Kidney capillary endothelial cell (primary cell): ENCODE measurements at places on chromosomes 11 and 22.

DNA sequence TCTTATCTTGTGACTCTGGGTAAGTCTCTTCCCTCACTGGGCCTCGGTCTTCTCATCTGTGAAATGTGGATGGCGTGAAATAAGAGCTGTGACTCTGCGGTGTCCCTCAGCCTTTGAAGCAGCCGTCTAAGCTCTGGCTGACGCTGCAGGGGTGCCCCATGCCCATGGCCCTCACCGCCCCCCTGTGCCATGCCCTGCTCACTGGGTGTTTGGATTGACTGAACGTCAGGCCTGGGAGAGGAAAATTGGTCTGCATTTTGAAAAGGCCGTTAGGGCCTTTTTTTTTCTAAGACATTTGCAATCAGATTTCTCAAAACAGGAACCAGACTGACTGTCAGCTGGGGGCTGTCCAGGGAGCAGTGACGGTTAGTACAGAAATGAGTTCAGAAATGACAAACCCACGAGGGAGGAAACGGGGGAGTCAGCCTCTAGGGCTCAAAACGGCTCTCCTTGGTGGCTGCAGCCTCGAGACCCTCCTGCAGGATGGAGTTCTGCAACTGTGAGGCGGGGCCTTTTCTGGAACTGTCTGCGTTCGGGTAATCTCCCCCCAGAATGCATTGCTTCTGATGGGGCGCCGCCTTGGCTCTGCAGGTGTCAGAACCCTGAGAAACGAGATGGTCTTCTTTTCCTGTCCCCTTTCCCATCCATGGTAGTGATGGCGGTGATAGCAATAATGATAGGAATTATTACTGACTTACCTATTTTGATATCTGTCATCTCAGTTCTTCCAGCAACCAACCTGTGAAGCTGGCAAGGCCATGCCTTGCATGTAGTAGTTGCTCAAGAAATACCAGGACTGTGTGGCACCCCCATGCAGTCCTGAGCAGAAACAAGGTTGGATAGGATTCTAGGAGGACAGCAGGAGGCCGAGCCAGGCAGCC, 2.0 kb downstream of the GRK2 start:
- DNase-seq: no peak

DNA sequence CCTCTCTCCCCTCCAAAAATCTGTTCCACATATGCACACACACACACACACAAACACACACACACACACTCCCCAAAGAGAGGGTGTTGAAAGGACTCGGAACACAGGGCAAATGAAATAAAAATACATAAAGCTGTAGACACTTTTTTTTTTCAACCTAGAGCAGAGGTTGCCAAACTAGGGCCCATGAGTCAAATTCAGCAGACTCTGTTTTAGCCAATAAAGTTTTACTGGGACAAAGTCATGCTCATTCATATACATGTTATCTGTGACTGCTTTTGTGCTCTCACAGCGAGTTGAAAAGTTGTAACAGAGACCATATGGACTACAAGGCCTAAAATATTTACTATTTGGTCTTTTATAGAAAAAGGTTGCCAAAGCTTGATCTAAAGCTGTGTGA, 8.9 kb downstream of the IMMP1L start:
- DNase-seq: no peak

DNA sequence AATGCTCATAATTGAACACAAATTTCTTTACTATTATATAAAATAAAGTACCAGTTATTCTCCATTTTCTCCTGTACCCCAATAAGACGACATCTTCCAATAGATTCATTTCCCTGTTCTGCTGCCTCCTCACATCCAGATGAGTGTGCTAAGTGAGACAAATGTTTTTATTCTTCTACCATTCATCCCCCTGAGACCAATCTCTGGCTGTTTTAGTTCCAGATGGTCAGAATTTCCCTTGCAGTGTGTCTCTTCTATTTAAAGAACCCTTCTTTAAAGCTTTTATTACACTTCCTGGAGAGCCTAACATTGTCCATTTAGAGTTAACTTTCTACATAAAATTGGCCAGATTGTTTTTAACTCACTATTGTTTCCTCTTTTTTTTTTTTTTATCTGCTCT, 41.2 kb upstream of the GLYATL1 start:
- DNase-seq: no peak

DNA sequence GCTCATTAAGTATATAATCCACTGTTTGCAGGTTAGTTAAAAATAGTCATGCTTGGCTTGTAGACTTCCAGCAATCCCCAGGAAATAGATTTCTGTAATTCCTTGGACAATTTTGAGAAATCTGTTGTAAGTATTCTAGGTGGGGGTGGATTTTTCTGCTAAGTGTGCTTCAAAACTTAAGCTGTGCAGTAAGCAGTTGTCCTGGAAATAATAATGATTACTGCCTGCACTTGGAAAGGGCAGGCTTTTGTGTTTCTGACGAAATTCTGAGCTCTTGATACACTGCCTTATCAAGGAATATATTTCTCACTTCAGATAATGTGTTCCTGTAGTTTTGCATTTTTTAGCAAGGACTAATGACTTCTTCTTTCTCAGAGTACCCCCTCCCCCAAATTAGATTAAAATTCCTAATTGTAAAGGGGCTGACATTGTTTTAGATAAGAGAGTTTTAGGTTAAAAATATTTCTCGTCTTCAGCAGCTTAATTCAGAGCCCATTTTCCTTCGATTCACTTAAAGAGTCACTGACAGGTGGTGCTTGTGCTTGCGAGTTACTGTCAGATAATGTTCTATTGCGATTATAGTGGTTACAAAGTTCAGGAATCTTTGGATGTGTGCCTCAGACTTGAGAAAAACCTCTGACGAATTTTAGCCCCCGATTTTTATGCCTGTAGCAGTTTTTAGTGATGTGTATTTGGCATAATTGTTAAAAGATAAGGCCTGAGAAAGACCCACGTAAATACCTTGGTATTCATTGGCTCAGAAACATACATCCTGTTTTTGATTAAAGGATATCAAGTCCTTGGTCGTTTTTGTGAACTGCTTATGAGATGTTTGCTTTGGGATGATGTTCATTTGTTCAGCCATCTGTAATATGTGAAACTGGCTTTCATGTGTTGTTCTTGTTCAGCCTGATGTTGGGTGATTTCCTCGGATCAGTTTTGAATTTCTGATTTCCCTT, 120.5 kb downstream of the HIPK3 start:
- no peak for DNase-seq

DNA sequence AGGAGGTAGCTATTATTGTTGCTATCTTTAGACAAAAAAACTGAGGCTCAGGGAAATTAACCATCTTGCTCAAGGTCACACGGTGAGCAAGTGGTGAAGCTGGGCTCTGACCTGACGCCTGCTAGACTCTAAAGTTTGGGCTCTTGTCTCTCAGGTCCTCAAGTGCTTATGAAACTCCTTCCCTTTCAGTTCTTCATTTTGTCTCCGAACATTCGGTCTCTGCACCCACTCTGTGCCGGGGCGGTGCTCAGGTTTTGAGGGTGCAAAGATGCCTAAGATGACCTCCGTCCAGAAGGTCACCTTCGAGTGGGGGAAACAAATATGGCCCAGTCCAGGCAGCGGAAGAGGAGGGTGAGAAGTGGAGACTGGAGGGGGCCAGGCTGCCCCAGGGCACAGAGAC, 16.0 kb downstream of the OVOL1 start:
- no peak for DNase-seq

DNA sequence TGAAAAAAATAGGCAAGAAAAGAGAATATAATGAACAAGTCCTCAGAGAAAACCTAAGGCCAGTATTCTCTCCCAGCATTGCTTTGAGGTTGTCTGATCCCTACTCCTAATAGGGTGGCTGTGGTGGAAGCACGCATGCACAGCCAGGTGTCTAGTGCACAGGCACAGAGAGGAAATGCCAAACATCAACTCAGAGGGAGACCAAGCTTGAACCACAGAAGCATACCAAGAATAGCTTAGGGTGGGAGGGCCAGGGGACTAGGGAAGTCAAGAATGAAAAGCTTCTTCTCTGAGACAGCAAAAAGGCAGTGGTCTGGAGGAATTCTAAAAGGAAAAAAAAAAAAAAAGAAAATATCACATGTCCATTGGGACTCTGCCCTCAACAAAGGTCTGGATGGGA, 244.1 kb upstream of the API5 start:
- DNase-seq: no peak

DNA sequence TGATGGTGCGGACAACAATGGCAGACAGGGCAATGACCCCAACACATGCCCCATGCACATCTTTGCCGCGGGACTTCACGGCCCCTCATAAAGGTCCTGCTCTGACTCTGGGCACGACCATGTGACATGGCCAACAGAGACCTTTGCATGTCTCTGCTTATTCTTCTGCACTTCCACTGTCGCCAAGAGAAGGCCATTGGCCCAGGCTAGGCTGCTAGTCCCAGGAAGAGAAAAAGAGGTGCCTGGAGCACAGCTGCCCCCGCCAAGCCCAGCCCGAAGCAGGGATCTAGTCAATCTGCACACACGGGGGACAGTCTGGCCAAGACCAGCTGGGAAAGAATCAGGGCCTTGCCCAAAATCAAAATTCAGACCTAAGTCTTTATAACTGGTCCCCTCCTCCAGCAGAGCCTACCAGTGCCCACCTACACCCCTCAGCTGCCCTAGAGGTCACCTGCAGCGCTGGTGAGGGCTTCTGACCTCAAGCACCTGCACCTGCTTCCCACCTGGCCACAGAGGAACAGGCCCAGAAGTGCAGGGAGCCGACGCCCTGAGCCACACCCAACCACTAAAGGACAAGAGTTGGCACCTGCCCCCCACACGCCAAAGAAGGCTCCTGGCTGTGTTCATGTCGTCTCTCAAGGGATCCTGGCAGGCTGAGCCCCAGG, 8.1 kb downstream of the SULT4A1 start:
- DNase-seq: no peak

DNA sequence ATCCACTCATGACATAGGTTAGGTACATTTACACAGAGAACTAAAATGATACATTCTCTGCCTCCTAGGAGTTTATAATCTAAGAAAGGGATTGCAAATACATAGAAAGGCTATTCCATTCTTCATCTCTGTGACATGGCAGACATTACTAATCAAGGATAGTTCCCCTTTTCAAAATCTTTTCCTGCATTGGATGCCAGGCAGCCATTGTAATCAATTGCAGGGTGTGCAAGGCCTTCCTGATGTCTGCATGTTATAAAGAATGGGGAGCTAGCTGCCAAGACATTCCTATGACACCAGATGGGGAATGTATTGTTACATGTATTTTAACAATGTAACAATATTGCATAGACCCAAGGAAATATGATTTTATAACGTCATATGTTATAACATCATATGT, 82.0 kb downstream of the KIRREL3 start:
- DNase-seq: no peak
